ENCODE measurements at places on chromosomes 11 and 22.

- DNase-seq = no peak
These were observed 14.5 kb downstream of the LRP4 start for GRCh38 chr11:46903846-46904245.

DNA sequence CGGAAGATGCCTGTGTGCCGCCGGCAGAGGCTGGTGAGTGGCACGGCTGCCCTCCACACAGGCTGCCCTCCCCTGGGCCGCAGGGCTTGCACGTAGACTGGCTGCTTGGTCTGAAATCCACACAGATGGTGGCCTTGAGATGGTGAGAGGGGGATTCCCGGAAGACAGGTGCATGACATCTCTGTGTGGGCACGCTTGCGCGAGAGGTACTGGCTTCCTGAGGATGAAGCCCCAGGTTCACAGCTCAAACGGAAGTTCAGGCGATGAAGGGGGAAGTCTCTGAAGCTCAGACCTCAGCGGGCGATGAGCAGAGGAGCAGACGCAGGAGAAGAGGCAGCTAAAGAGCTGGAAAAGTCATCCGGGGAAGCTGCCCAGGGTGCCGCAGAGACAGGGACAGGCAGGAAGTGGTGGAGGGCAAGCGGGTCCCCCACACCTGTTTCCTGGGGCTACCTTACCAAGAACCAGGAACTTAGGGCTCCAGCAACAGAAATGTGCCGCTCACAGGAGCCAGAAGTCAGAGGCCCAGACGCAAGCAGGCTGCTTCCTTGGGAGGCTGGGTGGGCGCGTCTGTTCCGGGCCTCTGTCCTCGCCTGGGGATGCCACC is 7.2 kb downstream of the CRELD2 start:
- DNase-seq = no peak

GRCh38 chr22:49015993-49016908 is 811.4 kb downstream of the BRD1 start:
- DNase-seq = no peak

DNA sequence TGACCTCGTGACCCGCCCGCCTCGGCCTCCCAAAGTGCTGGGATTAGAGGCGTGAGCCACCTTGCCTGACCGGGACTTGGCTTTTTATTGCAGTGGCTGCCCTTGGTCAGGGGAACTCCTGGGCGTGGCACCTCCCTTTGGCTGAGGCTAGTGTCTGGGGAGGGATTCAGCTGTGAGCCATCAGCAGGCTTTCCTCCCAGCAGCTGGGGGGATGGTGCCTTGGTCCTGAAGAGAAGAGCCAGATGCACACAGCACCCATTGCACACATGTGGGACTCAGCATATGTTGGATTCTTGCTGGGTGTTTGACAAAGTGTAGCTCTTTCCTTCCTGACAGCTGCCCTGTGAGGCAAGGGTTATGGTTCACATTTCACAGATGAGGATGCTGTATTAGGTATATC is 8.4 kb downstream of the CYTH4 start:
- no peak for DNase-seq

DNA sequence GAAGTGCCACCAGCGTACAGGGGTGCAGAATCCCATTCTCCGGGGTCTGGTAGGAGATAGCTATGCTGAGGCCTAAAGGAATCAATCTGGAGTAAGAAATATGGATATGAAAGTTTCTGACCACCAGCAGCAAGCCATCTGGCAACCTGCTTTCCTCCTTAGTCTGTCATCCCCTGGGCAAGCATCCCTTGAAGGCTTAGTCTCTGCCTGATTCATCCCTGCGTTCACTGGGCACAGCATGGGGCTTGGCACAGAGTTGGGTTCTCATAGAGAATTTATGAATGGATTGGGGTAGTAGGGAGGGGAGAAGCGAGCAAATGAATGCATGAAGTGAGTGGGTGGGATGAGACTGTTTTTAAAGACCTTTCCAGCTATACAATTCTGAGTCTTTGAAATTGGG is 85.8 kb upstream of the NARS2 start:
- DNase-seq = no peak

GRCh38 chr11:110141812-110142211 is 48.6 kb downstream of the ZC3H12C start:
- DNase-seq = no peak

DNA sequence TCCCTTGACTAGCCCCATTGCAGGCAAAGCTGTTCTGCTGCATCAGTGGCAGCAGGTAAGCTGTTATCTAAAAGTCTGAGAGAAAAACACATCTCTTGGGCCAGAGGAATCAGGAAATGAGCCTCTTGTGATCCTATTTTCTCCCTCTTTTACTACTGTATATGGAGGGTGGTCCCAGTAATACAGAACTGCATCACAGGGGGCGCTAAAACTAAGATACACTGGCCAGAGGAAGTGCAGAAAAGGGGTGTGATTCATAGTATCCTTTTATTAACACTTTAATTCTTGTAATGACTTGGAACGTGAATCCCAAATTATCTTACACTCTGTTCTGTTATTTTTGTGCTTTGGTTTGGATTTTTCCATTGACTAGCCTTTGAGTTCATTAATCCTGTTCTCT is 8.8 kb upstream of the MED17 start:
- no peak for DNase-seq

DNA sequence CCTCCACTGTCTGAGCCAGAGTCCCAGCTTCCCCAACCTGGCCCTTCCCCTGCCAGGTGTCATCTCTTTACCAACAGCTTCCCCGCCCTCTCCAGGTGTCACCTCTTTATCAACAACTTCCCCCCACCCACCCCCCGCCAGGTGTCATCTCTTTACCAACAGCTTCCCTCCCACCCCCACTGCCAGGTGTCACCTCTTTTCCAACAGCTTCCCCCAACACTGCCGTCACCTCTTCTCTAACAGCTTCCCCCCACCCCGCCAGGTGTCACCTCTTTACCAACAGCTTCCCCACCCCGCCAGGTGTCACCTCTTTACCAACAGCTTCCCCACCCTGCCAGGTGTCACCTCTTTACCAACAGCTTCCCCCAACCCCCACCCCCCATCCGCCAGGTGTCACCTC is 29.8 kb upstream of the TTLL12 start:
- DNase-seq = no peak

DNA sequence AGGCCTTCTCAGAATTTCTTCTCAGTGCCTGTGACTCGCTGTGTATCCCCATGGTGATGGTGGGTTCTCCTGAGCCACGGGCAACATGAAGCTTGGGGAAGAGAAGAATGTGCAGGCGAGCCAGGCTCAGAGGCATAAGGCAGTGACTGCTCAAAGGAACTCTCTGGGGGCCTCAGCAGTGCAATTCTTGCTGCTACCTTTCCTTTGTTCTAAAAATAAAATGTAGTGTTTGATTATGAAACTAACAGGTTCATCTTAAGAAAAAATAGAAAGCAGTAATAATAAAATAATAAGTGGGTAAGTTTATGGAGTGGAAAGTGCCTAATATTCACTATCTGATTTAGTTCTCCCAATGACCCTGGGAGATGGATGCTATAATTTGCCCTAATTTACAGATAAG is 46.7 kb downstream of the MEI1 start:
- DNase-seq = no peak

DNA sequence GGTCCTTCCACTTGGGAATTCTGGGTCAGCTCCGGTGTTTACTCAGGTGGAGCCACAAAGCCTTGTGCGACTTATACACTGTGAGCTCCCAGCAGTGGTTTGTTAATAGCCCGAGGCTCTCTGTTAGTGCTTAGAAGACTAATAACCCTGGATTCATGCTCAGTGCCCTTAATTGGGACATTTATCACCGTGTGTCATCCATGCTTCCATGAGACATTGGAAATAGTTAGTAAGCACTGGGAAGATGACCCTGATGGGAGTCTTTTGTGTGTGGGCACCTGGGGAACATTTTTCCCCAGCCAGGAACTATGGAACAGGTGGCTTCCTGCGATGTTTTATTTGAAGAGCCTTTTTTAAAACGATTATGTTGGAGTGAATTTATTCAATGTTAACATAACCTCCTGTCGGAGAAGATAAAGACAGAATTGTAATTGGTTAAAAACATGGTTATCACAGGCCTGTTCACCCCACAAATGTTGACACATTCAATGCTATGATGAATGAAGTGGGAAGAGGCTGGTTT is 188.9 kb downstream of the MYO18B start:
- DNase-seq = no peak

DNA sequence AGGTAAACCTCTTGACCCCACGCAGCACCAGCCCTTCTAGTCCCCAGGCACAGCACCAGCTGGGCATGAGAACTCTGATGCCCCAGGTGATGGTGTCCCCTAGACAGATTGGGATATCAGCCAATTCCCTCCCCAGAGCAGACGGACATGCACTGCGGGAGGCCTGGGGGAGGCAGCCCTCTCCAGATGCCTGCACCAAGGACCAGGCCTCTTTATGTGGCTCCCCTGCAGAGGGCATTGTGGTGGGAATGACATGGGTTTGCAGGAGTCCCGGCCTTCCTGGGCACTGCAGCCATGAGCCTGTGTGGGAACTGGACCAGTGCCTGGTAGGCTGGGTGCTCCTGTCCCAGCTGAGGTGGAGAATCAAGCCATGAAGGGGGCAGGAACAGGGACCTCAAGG is 25.9 kb downstream of the PPM1F start:
- no peak for DNase-seq

- no peak for DNase-seq
These were observed 65.3 kb downstream of the CELSR1 start for GRCh38 chr22:46471901-46472721.

- DNase-seq = no peak
These were observed 281.0 kb upstream of the KIRREL3 start for GRCh38 chr11:127281534-127281933.

- no peak for DNase-seq
These were observed 35.0 kb downstream of the ZC3H12C start for GRCh38 chr11:110128161-110128560.

- no peak for DNase-seq
These were observed 3.4 kb downstream of the AGBL2 start for GRCh38 chr11:47711816-47712215.

GRCh38 chr11:131808470-131808869 is 438.1 kb downstream of the NTM start:
- no peak for DNase-seq

DNA sequence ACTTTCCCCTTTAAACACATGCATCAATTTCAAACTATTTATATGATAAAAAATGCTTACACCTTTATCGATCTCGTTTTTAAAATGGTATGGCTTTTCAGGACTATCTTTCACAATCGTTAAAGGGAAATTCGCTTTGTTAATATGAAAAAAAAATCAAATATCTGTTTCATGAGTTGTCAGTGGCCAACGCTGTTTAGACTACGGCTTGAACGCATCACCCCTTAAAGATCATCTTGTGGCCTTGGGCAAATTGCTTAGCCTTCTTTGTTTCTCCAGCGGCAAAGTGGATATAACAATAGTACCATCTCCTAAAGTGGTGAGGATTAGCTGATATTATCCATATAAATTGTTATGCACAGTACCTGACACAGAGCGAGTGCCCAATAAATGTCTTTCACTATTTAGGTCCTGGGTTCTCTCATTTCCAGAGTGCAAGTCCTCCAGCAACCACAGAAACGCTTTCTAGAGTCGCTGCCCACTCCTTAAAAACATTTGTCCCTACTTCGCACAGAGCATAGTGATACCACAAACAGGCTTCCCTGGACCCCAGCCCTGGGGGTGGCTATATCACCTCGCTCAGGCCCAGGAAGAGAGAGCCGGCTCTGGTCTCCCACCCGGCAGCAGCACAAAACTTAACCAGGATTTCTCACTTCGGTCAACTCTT is 904 bp downstream of the SLC35F2 start:
- peak; percentile 60 for DNase-seq

- DNase-seq = no peak
These were observed 50.5 kb upstream of the POU2AF2 start for GRCh38 chr11:111194860-111195568.

DNA sequence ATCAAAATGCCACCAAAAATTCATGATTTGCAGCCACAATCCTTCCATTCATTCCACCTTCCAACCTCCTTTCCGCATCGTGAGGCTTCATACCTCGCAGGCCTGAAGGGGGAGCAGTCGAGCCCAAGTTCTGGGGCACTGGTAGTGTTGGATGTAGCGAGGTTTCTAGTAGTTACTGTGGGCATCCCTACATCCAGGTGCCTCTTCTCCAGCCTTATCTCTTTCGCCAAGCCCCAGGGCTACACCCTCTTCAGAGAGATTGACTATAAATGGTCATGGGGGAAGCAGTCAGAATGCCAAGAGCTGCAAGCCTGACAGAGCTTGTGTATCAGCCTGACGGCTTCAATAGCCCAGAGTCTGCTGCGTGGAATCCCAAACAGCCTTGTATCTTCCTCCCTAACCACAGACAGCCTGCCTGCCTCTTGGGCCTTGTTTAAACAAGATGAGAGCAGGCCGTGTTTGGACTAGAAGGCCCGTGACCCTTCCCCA is 28.9 kb downstream of the CLMP start:
- DNase-seq = no peak

DNA sequence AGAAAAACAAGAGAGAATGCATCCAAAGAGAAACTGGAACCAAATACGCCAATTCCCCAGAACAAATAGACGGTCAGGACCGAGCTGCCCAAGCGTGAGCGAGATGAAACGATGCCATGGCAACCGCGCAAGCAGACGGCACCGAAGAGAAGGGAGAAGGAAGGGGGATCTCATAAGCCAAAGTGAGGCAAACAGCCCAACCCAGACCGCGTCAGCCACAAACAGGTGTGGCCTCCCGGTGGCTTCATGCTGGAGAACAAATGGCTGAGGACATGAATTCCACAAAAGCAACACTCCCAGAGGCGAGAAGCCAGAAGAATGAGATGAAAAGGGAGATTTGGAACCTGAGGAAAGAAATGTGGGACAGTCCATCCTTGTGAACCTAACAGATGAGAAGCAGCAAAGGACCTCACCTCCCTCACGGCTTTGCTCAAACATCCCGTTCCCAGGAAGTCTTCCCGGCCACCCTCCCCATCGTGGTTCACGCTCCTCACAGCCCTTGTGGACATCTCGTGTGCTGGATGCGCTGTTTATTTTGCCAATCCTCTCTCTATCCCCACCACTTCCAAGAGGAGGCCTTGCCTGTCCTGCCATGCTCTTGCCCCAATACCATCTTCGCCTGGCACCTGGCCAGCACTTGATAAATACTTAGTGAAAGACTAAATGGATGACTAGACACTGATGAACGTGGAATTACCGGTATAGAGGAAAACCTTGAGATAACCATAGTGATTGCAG is 89.1 kb upstream of the RTL6 start:
- no peak for DNase-seq

- no peak for DNase-seq
These were observed 12.6 kb upstream of the UCP2 start for GRCh38 chr11:73995247-73995646.

GRCh38 chr11:19625438-19625837 is 87.2 kb upstream of the NAV2 start:
- DNase-seq = no peak

DNA sequence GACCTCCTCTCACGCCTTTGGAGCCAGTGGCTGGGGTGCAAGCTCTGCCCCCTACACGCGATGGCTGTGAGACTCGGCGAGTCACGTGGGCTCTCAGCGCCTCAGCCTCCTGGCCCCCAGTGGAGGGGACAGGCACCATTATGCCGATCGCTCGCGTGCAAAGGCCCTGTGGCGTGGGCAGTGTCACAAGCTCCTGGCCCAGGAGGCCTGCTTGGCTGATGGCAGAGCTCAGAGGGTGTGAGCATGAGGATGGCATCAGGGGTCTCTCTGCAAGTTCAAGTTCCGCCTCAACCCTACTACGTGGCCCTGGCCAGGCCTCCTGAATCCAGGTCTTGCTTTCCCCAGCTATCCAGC is 90.8 kb upstream of the KCNQ1OT1 start:
- DNase-seq = no peak

GRCh38 chr11:105142167-105142566 is 2.6 kb upstream of the CARD18 start:
- no peak for DNase-seq
